Fibroblast of skin of right biceps (primary cell): ENCODE measurements at places on chromosomes 3 and 15.

GRCh38 chr15:68739390-68740080 lies 81.2 kb downstream of the ANP32A start:
- DNase-seq = no peak

DNA sequence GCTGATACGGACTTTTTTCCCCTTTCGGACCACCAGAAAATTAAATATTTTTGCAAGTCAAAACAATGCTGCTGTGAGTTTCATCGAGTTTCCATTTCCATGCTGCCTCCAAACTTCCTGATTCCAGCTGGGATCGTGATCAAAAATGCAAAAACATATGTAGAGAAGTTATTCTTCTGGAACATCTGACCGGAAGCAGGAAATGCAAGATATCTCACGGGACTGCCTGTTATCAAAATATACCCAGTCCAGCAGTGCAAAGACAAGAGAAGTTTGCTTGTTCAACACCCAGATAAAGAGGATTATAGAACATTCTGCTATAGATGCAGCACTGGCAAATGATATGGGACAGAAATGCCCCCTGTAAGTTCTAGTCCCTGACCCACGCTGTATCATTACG lies 726.7 kb upstream of the NR2F2 start:
- DNase-seq = peak; percentile 53

DNA sequence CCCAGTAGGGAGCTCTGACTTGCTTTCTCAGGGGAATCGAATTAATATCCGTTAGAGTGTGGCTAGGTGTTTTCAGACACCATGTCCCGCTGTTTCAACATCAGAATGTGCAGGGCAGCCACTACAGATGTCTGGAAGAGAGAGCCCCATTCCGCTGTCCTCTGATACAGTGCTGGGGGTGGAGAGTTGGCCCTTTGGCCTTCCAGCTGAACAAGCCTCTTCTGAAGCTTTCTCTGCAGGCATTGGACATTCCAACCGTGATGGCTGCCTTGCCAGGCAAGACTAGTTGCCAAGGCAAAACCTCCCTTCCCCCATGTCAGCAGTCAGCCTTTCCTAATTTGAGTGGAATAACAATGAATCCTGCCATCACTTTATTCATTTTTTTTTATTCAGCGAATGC lies 1.5 kb downstream of the FAH start:
- DNase-seq = no peak

- DNase-seq = no peak
These were observed 56.2 kb downstream of the EXOG start for GRCh38 chr3:38552364-38552763.

DNA sequence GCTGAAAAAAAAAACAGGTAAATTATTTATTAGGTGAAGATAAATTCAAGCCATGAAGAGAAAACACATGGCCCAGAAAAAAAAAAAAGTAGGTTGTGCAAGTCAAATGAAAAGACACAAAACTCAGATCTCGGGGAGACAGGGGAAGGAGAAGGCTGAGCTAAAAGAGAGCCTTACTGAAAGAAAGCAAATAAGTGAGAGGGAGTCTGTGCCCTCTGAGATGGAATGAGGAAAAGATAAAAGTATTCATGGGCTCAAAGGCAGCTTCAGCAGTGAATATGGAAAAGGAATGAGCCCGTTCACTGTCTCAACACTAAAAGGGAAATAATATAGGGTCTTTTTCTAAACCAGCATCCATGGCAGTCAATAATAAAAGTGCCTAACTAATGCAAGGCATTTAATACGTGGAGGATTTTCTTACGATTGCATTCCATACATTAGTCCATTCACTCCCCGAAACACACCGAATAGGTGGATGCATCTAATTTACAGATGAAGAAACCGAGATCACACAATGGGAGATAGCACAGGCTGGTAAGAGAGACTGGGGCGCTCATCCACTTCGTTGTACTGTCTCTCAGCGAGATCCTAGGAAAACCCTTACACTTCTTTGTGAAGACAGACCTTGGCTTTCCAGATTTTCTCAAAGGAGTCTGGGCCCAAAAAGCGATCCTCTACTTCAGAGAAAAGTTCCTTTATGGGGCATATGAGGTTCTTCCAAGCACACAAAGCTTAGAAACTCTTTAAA lies 1.1 kb downstream of the TFDP2 start:
- DNase-seq = peak; percentile 3

DNA sequence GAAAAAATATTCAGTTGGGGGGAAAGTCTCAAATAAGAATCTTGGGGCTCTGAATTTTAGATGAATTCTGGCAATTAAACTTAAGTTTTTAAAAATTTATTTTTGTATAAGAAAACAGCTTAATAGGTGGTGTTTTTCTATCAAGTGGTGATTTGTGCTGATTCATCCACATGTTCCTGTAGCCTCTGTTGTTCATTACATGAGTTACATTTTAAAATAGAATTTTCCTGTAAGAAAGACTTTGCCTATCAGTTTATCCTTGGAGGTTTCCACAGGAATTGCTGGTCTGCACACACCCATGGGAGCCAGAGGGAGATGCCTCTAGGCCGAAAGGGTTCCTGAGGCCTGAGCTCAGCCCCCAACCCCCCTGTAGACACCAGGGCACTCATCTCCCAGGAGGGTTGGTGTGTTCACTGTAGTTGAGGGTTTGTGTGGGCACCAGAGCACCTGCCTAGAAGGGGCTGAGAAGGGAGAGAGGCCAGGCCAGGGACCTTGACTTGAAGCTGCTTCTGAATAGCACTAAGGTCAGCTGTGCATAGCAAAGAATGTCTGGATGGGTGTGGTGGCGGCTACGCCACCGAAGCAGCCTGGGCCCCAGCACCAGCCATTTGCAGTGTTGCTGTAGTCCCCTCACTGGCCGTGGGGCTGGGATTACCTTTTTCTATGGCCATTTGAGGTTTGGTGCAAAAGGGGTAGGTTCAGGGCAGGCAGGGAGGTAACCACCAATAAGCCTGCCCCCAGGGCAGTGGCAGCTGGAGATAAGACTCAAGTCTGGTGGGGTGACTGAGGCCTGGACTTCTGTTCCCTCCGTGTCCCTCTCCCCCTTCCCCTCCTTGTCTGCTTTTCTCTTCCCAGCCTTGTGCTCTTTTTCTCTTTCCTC lies 11.9 kb downstream of the DNAJA4 start:
- no peak for DNase-seq

DNA sequence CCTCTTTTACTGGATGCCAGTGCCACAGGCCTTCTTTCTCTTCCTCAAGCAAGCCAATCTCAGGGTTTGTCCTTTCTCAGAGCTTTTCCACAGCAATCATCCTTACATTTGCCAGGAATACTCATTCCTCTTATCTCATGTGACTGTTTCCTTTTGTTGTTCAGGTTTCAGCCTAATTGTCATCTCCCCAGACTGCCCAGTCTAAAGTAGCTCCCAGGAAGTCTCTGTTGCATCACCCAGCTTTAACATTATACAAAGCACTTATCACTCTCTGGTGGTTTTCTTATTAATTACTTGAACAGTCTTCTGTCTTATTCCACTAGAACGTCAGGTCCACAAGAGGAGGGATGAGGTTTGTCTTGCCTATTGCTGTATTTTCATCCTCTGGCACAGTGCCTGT lies 65.8 kb downstream of the CADPS start:
- DNase-seq = no peak

GRCh38 chr3:153072856-153073255 lies 89.2 kb upstream of the RAP2B start:
- DNase-seq = no peak

DNA sequence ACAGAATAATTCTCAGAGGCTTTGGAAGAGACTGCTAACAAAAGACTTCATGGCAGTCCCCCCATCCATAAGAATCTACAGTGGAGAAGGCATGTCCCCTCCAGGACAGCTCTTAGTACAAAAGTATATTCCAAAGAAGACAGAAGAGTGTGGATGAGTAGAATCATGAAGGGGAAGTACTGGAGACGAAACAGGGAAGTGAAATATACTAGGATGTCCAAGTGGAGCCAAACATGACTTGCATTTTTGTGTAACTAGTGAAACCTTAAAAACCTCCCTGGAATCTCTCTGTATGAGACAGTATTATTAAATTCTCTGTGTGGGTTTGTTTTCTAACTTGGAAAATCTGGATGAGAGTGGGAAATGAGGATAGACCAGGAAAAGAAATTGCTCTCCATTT lies 312.4 kb downstream of the RSL24D1 start:
- DNase-seq = no peak

GRCh38 chr15:98541519-98541918 lies 106.8 kb upstream of the IGF1R start:
- no peak for DNase-seq

DNA sequence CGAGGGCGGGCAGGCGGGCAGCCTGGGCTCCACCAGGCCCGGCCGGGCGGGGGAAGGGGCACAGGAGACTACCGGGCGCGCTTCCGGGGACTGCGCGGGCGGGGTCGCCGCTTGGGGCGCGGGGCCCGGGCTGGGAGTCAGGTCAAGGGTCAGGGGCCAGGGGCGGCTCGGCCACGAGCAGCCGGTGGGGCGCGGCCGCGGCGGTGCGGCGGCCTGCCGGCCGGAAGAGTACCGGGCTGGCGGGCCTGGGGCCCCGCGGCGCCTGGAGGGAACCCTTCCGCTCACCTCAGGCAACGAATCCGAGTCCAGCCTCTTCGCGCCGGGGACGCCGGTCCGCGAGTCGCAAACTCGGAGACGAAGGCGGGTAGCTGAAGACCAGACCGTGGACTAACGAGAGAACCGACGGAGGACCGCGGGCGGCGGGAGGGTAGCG lies 225 bp downstream of the RHOA start:
- no peak for DNase-seq

DNA sequence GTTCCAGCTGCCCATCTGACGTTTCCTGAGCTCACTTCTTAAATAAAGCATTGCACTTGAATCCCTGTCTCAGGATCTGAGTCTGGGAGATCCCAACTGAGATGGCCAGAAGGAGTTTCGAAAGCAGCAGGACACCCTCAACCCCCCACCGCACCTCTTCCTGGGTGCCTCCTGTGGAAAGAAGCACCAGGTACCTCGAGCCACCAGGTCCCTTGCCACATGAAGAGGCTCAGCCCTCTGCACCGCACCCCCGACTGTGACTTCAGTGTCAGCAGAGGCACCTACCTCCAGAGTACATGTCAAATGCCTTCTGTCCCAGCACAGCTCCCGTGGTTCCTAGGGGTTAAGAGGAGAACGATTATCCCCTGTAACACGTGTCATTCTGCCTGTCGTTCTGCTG lies 26.7 kb downstream of the FAM3D start:
- DNase-seq = no peak

DNA sequence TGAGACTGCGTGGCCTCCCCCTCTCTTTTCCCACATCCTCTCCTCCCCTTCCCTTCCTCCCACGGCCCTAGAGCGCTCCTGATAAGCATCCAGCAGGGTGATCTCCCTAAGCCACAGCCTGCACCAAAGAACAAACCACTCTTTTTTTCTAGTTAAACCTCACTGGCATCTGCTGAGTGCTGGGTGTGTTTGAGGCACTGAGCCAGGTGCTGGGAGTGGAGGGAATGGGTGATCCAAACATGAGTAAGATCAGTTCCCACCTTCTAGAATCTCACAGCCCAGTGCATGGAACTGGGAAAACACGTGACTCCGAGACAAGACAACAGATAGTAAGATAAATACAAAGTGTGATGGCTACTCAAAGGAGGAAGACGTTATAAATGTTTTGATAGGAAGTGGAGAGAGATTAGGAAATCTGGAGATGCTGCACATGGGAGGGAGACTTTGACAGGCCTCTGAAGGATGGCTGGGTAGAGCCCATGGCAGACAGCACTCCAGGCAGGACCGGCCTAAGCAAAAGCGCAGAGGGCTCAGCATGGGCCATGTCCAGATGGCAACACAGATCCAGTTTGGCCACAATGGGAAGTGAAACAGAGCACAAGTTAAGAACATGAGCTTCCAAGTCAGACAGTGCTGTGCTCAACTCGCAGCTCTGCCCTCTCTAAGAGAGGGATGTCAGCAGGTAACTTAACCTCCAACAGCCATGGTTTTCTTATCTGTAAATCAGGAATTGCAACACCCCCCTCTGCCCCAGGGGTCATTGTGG lies 55.6 kb downstream of the CCR3 start:
- DNase-seq = no peak

DNA sequence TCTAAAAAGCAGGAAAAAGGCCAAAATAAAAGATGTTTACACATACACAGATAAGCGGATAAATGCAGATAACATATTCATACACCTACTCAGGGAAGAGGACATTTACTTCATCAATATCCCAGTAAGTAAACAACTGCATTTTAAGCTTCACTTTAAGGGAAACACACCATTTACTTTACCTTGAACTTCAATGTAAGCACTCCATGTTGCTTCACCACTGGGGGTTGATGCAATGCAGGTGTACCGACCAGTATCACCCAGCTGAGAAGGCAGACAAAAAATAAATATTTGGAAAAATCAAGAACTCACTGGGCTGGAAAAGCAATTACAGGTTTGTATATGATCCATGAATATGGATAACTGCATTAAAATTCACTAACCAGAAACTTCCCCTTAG lies 1099.5 kb downstream of the ROBO1 start:
- no peak for DNase-seq

DNA sequence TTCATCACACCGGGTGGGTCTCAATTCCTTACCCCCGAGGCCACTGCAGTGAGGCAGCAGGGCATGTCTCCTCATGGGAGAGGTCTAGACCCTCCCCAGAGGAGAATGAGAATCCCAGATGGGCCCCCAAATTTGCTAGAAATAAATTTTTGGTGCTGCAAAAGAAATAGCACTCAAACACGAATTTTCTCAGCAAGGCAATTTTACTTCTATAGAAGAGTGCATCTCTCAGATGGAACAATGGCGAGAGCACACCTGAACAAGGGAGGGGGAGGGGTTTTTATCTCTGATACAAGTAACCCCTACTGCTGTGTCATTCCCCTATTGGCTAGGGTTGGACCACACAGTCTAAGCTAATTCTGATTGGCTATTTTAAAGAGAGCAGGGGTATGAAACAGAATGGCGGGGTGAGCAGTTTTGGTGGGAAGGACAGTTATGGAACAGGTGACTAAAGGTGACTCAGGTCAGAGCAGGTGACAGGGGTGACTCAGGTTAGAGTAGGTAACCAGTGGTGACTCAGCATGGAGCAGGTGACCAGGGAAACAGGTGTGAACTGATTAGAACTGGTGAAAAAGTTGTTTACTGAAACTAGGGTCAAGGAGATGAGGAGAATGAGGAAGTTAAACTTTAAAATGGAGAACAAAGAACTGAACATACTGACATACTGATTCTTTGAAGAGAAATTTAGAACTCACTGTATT lies 93.0 kb upstream of the WNT7A start:
- no peak for DNase-seq

DNA sequence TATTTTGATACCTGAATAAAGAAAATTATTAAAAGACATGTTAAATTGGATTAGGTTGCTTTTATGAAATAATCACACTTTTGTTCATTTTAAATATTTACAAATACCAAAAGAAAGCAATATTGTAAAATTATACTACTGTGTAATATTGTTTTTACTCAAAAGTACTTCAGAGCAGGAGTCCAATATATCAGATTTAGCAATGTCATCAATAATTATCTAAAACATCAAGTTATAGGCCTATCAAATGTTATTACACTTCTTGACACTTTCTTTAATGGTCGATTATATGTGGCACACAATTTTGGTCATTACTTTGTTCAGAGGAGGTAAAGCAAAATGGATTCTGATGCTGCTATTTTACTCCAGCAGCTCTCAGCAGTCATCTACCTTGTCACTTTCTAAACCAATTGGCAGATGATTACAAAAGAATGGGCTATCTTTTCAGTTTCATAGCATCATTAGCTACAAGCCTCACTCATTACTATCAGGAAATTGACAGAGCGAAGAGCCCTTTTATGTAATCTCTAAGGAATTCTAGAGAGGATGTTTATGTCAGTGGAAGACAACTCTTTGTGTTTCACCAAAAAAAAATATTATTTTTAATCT lies 318.6 kb downstream of the PLOD2 start:
- DNase-seq = no peak

GRCh38 chr15:82712036-82712435 lies 2.4 kb upstream of the AP3B2 start:
- no peak for DNase-seq

- no peak for DNase-seq
These were observed 301.4 kb downstream of the UACA start for GRCh38 chr15:70461992-70462391.
